ENCODE measurements at places on chromosomes 3 and 15. TPM values are rescaled to one million over a fixed set of nuclear protein-coding genes. Genes with fewer than 3 reads are reported as not detected.

GRCh38 chr3:47342151-47342550 is 38.7 kb upstream of the PTPN23 start:
- DNase-seq, result no peak

GRCh38 chr15:37038716-37039106 is 61.6 kb downstream of the MEIS2 start:
- DNase-seq, result no peak

DNA sequence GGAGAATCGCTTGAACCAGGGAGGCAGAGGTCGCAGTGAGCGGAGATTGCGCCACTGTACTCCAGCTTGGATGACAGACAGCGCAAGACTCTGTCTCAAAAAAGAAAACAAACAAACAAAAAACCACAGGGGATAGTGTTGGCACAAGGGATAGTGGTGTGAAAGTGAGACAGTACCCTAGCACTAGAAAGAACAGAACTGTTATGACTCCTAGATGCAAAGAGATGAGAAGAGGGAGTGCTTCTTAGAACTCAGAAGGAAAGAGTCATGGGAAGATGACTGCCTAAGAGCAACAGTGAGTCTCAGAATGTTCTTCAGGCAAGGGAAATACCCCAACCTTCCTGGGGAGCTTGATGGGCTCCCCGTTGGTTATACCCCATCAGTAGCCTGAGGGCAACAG is 17.8 kb upstream of the ZNF770 start:
- no peak for DNase-seq

LMCD1 gene
- 2.9 TPM for total RNA-seq

DNA sequence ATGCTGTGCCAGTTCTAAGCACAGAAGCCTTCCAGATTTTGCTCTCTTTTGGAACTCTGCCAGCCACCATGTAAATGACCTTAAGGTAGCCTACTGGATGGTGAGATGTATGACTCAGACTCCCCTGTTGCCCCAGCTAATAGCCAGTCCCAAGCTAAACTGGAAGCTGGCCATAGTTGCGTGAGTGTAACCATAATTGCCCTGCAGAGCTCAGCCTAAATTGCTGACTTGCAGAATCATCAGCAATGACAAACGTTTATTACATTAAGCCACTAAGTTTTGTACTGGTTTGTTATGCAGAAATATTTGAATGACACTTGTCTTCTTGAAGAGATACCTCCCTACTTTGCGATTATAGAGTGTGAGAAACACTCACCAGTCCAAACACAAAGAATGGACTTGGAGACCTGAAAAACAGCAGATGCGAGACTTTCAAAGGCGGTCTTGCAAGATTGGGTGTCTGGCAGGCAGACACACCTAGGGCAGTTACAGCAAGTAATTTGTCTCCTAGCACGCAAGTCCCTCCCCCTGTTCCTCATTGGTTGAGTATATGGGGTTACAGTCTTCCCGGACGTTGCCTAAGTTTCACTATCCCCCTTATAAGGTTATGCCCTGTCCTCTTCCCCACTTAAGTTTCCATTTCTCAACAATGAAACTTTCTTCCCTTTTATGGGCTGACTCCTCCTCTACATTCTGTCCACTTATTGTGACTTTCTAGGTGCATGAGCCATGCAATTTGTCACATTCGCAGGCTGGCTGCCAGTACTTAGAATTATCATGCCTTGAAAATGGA is 83.6 kb upstream of the XCR1 start:
- DNase-seq, result no peak

- no peak for DNase-seq
Measured at GRCh38 chr3:152396867-152397266, 128.1 kb downstream of the MBNL1 start.

CMTM7 gene
- total RNA-seq, result 61.0 TPM

DNA sequence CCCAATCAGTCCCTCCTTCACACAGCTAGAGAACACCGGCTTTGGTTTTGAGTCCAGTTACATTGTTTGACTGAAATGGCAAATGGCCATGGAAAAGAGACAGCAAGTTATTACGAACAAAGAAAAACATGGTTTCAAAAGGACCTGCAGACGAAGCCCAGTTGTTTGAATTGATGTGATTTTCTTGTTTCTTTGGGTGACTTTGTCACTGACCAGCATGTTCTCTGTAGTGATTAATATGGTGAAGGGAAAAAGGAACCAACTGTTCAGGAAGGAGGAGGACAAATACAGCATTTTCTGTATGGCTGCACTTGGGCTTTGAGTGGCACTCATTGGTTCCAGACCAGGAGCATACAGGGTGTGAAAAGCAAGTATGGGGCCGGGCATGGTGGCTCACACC is 217.4 kb upstream of the TPM1 start:
- no peak for DNase-seq

GRCh38 chr3:57827757-57828156 is 71.6 kb downstream of the SLMAP start:
- no peak for DNase-seq

GPR87 gene
- total RNA-seq, result 0.70 TPM

- DNase-seq, result no peak
Measured at GRCh38 chr15:51229907-51230330, 108.5 kb downstream of the CYP19A1 start.

DNA sequence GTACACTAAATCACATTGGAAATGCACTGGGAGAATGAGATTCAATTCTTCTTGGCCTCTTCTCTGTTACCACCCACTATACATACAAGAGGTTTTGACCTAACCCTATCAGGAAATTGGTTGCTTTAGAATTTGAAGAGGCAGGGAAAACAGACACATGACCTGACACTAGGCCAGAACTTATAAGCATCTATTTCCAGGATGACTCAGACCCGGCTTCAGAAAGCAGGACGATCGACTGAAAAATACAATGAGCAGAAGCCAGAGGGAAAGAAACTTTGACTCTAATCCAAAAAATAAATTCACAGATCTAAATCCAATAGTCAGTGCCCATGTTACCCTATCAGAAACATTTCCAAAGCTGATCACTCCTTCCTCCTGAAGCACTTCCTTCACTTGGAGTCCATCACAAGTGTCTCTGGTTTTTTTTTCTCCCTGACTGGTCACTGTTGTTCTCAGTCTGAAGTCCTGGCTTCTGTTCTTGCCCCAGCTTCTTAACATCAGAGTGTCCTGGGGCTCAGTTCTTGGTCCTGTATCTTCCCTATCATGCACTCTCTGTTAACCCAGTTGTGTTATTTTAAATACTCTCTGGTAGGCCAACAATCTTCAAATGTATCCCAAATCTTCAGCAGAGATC is 133.6 kb downstream of the P2RY1 start:
- DNase-seq, result no peak

AADACL2 gene
- not detected for total RNA-seq

ATP8B4 gene
- total RNA-seq, result 21.3 TPM

UNC13C gene
- total RNA-seq, result not detected

- DNase-seq, result no peak
Measured at GRCh38 chr15:74839526-74840395, 3.2 kb downstream of the ULK3 start.

GLDN gene
- not detected for total RNA-seq

DNA sequence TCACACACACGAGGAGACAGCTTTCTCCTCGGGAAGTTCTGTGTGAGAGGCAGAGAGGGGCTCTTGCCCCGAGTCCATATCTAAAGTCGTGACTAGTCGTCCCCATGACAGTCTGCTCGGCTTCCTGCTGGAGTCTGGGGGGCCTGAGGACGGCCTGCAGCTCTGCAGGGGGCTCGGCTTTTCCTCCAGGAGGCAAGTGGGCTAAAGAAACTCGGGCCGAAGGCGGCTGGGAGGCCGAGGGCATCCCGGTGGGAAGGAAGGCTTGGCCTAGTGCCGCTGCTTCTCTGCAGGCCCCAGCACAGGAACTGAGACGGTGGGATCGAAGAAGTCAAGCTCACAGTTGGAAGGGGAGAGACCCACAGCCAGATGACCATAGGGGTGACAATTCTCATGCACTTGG is 25.4 kb upstream of the PIGZ start:
- DNase-seq, result no peak

DNA sequence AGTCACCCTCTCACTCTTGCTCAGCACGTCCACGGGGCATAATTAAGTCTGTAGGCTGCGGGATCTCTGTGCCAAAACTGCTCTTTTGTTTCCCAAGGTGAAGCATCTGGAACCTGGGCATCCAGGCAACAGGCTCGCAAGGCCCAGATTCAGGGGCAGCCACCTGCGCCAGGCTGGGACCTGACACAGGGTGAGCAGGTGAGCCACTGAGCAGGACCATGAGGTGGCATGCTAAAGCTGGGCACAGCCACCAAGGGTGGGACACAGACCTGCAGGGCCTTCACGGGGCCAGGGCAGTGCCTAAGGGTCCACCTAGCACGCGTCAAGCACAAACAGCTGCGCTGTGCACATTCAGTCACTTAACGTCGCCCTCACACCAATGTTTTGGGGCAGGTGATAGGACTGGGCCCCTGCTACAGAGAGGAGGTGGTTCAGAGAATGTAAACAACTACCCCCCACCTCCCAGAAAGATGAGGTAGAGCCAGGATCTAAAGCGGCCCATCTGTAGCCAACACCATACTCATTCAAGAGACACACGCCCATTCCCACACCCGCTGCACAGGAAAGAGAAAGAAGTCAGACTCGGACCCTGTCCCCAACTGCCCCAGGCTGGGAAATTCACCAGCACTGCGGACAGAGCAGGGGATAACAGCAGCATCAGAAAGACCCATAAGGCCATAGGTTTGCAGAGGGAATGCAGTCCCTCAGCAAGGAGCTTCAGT is 16.3 kb downstream of the XXYLT1 start:
- DNase-seq, result no peak

- no peak for DNase-seq
Measured at GRCh38 chr15:40821195-40821594, 7.3 kb downstream of the PPP1R14D start.

SETD2 gene
- 48.7 TPM for total RNA-seq

DNA sequence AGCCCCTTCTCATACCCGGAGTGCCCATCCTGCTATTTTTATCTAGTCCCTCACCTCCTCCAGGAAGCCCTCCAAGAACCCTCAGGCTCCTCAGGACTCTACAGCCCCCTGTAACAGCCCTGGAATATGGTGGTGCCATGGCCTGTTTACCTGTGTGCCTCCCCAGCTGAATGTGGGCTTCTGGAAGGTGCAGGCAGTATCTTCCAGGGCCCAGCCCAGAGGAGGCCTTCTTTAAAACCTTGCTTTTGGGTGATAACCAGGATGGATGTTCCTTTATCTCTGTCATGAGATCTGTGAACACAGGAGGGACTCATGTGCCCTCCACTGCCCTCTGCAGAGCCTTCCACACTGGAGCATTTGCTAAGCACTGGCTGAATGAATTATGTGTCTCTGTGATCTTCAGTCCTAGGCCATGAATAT is 36.7 kb upstream of the MRPS22 start:
- DNase-seq, result no peak

GRCh38 chr15:27454281-27455075 is 483.5 kb downstream of the GABRG3 start:
- DNase-seq, result no peak

GRCh38 chr3:142270407-142270806 is 45.0 kb upstream of the GK5 start:
- peak; percentile 14 for DNase-seq

CTXN2 gene
- total RNA-seq, result not detected

GRCh38 chr3:113329757-113330156 is 111.5 kb downstream of the CFAP44 start:
- no peak for DNase-seq

DNA sequence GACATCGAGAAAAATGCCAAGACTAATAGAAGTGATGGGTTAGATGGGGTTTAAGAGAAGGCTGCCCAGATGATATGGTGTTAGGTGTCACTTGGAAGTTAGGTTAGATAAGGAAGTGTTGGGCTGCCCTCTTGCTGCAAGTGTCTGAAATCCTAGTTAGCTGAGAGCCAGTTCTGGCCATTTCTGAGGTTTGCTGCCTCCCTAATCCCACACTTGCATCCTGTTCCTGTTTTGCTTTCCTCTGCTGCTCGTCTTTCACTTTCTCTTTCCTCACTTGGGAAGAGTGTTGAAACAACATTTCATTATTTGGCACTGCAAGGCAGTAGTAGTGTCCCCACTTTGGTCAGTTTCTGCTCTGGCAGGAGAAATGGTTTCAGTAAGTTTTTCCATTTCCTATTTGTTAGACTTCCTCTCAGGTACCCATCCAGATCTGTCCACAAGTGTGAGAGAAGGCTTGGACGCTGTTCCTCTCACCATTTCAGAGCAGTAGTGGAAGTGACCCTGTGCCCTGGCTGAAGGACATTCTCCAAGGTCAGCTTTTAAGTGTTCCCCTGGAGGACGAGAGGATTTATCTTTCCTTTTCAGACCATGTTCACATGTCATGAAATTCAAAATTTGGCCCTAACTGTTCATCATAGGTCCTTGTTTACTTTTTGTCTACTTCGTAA is 93.3 kb downstream of the ADAMTSL3 start:
- no peak for DNase-seq

GRCh38 chr15:41940441-41940857 is 31.9 kb downstream of the EHD4 start:
- peak; percentile 73 for DNase-seq

DNA sequence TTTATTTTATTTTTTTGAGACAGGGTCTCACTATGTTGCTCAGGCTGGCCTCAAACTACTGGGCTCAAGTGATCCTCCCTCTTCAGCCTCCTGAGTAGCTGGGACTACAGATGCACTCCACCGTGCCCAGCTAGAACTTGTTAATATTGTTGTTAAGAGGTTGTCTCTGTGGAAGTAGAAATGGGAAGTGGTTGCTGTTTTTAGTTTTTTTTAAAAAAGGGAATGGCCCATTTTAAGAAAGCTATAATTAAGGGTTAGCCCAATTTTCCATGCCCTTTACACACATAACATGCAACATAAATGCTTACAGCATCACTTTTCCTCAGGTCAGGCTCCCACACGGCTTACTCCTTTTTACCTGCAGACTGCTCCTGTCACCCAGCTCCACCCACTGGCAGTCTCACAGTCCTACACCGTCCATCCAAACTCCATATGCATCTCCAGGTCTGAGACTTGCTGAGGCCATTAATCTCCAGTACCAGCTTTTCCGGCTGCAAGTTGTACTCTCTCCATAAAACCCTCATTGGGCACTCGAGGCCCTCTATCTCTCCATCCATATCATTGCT is 19.8 kb downstream of the MORC1 start:
- DNase-seq, result no peak

All from activated T-cell treated with anti-CD3 and anti-CD28 coated beads, Interleukin-2, amount 50 U/mL, for 72 hours (primary cell).